ENCODE measurements at places on chromosomes 7 and 10.
A peak's percentile ranks its signal among the peaks of the same experiment; 100 is the strongest.

DNA sequence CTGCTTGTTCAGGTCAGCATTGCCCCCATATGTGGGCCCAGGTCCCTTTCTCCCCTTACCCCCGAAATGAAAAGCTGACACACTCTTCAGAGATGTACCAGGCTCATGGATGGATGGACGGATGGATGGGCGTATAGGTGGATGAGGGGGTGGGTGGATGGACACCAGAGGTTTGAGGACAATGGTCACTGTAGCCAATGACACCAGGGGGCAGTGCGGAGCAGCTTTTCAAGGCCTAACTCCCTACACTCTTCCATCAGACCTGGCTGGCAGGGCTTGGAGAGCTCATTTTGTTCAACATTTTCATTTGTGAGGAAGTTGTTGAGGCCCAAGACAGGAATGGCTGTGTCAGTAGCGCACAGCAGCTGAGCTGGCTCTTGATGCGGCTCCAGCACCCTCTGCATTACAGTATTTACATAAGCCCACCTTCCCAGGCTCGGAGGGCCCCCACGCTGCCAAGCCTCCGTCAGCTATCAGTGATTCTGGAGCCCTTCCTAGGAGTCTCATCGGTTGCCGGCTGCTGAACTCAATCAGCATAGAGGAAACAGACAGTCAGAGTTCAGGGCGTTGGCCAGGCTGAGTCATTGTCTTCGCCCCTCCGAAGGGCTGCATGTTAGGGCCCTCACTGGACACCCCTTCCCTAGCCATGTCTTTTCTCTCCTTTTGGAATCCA lies 11.6 kb upstream of the FFAR4 start:
- peak; percentile 71 for DNase-seq

- no peak for DNase-seq
Observed at GRCh38 chr7:107667341-107667740, 6.7 kb downstream of the SLC26A4 start.

DNA sequence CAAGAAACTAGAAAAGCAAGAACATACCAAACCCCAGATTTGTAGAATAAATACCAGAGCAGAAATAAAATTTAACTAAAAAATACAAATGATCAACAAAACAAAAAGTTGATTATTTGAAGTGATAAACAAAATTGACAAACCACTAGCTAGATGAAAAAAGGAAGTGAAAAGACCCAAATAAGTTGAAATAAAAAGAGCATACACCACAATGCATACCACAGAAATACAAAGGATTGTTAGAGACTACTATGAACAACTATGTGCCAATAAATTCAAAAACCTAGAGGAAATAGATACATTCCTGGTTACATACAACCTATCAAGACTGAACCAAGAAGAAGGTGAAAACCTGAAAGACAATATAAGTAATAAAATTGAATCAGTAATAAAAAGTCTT lies 333.4 kb downstream of the SH2D4B start:
- DNase-seq: no peak

- no peak for DNase-seq
Observed at GRCh38 chr7:44650772-44651171, 44.3 kb downstream of the OGDH start.

GRCh38 chr7:79292834-79293233 lies 160.6 kb downstream of the MAGI2 start:
- DNase-seq: no peak

DNA sequence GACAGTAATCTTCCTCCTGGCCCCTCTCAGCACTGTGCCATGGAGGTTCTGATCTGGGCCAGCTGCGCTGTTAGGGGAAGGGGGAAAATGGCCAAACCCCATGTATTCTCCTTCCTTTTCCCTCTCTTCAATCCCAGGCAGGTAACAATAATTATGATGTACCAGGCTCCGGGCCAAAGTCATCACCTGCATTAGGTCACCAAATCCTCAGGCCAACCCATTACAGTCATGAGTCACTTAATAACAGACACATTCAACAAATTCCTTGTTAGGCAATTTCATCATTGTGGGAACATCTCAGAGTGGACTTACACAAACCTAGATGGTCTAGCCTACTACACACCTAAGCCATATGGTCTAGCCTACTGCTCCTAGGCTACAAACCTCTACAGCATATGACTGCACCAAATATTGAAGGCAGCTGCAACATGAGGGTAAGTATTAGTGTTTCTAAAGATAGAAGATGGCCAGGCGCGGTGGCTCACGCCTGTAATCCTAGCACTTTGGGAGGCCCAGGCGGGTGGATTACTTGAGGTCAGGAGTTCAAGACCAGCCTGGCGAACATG lies 2.2 kb upstream of the HSPB1 start:
- no peak for DNase-seq

GRCh38 chr10:1577945-1578344 lies 159.4 kb downstream of the ADARB2 start:
- no peak for DNase-seq

- no peak for DNase-seq
Observed at GRCh38 chr10:130714742-130715467, 578.7 kb downstream of the GLRX3 start.

- DNase-seq: no peak
Observed at GRCh38 chr10:77571490-77571889, 66.1 kb downstream of the KCNMA1 start.

GRCh38 chr10:65413001-65413400 lies 1512.8 kb upstream of the LRRTM3 start:
- no peak for DNase-seq

DNA sequence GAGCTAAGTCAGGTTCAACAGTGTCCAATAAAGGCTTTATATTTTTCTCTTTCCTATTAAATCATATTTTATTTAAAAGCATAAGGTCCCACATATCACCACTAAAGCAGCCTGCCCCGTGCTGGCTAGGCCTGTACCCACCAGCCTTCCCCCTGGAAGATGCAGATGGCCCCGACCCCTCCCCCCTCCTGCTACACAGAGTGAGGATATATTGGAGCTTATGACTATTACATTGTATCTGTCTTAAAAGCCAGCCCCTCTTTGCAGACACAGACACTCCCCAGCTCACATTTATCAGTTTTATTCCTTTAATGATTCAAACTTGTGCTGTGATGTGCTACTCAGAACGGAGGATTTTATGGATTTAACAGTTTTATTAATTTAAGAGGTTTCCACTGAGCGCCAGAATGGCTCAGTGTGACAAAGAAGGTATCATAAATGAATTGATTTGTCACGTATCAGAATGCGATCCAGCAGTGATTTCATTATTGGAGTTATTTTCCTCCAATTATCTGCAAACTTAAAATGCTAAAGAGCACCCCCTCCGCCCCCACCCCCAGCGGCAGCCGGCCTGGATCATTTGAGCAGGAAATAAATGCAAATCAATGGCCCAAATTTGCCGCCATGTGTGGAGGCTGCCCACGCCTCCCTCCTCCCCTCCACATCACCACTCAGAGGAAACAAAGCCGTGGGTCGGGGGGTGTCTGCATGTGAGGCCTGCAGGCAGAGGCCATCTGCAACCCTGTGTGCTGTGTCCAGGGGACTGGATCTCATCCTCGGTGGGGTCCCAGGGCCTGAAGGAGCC lies 72.6 kb upstream of the ZMIZ1 start:
- DNase-seq: no peak

DNA sequence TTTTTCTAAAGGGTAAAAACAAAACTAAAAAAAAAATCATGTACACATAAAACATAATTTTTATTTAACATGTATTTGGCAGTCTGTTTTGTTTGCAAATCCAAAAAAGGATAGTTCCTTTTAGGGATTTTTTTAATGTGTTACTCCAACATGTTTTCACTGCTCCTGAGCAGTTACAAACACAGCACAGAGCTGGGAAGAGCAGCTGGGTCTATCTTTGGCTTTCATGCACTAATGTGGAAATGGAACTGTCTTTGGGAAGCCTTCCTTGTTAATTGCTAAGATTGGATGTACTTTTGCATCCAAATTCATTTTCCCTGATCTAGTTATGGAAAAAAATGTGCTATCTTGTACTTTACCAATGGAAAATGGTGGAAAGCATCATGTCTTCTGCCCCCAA lies 1035.1 kb downstream of the CNTNAP2 start:
- DNase-seq: no peak

DNA sequence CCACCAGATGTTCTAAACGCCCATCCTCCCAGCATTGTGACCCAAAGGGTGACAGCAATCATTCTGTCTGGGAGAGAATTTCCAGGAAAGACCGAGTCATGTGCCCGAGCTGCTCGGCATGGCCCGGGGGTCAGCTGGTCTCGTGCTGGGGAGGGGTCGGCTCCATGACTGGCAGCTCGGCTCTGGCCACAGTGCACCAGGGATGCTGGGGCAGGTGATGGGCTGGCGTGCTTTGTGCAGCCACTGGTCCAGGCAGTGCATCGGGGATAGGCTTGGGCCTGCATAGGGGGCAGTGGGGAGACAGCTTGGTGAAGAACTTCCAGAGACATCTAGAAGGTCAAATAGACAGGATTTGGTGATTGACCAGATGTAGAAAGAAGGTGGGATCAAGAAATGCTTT lies 39.2 kb upstream of the PSMG3 start:
- DNase-seq: no peak

DNA sequence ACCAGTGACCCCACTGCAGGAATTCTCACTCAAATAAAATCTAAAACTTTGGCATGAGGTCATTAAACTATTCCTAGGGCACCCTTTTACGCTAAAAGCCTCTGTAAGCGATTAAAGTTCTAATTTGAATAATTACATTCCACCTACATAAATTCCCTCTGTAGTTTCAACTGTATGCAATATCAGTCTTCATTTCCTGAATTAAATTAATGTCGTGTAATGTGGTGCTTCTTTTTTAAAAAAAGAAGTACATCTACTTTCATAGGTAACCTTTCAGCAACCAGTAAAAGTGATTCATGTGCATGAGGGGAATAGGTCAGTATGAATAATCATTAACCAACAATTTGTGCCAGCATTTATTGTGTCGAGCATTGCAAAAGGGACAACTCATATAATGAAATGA lies 44.7 kb downstream of the IMMP2L start:
- no peak for DNase-seq

GRCh38 chr7:44572771-44573170 lies 937 bp downstream of the DDX56 start:
- DNase-seq: no peak

- DNase-seq: peak; percentile 37
Observed at GRCh38 chr10:12768156-12769100, 233.1 kb downstream of the CCDC3 start.

GRCh38 chr7:29805031-29805430 lies 1.3 kb upstream of the WIPF3 start:
- DNase-seq: no peak

- peak; percentile 39 for DNase-seq
Observed at GRCh38 chr7:107045980-107046379, 1.5 kb downstream of the PRKAR2B start.

DNA sequence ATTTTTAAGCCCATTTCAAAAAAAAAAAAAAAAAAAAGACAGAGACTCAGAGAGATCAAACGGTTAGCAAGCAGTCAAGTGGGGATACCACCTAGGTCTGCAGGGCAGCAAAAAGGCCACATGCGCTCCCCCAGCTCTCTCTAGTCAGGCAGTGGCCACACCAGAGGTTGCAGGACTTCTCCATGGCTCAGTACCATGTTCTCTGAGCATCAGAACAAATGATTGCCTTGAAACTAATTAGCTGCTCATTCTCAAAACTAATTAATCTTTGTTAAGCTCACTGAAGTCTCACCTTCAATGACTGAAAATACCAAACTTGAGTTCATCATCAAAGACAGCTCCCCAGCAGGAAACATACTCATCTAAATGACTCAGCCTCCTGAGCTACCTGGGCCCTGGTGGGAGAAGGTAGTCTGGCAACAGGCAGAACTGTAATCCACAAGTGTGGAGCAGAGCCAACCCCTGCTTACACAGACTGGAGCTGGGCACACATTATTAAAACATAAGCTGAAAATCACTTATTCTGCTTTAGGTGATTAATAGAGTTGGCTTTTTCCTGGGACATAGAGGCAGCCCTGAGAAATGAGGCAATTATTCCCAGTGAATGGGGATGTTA lies 319.6 kb downstream of the GRID1 start:
- DNase-seq: no peak

- DNase-seq: no peak
Observed at GRCh38 chr7:47931005-47932004, 17.0 kb downstream of the PKD1L1 start.

GRCh38 chr7:134174795-134175261 lies 47.7 kb downstream of the LRGUK start:
- DNase-seq: no peak

- no peak for DNase-seq
Observed at GRCh38 chr7:116790025-116790424, 72.4 kb upstream of the CAPZA2 start.

- DNase-seq: peak; percentile 59
Observed at GRCh38 chr7:81499262-81500116, 270.4 kb downstream of the HGF start.

DNA sequence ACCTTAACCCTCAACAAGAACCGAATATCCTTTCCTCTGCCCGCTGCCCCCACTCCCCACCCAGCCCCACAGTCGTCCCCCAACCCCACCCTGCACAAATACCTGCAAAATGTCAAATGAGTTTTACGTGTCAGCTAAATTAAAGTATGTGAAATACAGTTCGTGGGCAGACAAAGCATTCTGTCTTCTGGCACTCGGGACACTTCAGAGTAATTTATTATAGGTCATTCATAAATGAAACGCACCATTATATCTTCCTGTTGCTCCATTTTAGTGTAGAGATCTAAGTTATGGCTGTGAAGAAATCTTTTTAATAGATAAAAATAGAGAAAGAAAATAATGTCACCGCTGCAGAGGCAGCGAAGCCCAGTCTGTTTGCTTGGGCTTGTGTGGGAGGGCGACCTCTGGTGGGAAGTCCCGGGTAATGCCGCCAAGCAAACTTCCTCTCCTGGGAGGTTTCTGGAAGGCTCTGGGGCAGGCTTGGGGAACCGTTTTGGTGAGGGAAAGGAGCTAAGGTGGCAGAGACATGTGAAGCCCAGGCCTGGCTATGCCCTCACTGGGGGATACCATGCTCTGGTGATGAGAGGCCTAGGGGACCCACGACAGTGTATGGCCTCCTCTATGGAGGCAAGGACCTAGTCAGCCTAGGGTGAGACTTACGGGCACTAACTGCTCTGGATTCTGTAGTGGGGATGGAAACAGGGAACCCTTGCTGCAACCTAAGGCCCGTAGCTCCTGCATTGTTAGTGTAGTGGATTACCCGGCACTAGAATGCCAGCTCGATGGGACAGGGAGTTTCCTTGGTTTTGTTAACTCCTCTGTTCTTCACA lies 604.9 kb downstream of the LRMDA start:
- peak; percentile 87 for DNase-seq

DNA sequence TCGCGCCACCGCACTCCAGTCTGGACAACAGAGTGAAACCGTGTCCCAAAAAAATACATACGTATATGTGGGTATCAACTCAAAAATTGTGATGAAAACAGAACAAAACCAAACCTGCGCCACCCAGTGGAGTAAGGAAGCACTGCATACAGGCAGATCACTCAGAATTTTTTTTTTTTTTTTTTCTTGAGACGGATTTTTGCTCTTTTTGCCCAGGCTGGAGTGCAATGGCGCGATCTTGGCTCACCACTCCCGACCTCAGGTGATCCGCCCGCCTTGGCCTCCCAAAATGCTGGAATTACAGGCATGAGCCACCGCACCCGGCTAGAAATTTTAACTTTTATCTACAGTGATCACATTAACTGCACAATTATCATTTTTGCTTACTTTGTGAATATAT lies 9.1 kb upstream of the TMEM236 start:
- DNase-seq: peak; percentile 63

GRCh38 chr10:102682416-102682815 lies 31.8 kb downstream of the ARL3 start:
- no peak for DNase-seq

Measured in retina (tissue), 1 donor.